ENCODE measurements at places on chromosomes 11 and 22.

DNA sequence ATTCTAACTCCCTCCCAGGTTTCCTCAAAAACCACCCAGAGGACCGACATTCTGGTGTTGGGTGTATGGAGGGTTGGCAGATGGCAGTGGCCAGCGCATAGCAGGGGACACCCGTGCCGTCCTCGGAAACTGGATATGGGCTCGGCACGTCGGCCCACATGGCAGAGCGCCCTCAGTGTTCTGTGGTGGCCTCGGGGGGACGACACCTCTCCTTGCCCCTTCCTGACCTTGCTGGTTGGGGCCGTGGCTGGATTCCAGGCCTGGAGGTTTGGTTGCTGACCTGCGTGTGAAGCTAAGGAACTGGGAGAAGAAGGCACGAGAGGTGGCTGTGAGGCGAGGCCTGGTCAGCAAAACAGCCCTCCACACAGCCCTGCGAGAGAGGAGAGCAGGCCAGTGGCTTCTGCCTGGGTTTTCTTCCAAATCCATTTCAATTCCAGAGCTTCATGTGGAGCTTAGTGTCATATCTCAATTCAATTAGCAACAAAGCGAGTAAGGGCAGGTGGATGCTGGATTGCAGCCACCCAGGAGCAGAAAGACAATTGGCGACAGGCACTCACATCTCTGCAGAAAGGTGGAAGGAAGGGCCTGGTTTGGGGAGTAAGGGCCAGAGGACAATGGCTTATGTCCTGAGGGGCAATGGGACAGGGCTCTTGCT, 478.4 kb downstream of the BRD1 start:
- no peak for DNase-seq

DNA sequence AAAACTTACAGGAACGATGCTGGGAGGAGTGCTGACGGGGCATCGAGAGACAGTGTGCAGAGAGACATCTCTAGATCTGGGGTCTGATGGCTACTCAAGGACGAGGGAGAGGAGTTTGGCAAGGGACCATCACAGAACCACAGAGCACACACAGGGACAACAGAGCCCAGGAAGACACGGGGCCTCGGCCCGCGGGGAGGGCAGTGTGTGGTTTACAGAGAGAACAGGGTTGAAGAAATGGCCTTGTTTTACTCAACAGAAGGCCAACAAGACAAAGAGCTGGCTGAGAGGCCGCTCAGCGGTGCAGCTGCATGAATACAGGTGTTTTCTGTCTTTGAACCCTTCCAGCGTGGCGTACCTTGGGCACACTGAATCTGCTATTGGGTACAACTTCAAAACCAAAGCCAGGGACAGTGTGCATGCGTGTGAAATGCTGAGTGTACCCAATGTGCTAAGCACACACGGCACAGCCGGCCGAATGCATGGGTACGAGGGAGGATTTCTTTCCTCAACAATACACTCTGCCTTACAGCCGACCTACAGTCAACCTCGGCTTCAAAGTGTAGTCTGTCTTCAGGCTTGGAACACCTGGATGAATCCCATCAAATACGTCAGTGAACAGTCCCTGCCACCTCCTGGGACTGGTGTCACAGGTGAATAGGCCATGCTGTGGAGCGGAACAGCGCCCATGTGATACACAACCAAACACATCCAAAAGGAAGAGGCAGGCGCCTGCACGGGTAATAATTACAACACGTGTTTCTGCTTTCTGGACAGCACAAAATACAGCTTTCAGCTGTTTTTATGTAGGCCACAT, 20.7 kb upstream of the BID start:
- DNase-seq = no peak

GRCh38 chr11:45470794-45471167, 184.6 kb upstream of the SYT13 start:
- no peak for DNase-seq

DNA sequence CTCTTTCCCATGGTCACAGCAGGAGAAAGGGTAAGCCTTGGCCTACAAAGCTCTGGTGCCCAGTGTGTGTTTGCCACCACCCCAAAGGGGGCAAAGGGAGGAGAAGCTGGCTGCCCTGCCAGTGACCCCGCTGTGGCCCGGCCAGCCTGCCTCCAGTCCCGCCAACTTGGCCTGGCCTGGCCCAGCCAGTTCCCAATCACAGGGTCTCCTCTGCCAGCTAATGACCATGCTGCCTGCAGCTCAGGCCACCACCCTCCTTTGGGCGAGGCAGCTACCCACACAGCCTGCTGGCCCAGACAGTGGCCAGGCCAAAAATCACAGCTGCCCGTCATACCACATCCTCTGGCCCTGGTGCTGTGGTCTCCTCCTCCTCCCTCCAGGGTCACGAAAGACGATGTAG, 5.1 kb downstream of the GDPD5 start:
- no peak for DNase-seq

GRCh38 chr22:36817525-36817848, 652 bp upstream of the PVALB start:
- no peak for DNase-seq

GRCh38 chr22:31605851-31606585, 56.0 kb downstream of the PISD start:
- no peak for DNase-seq

- peak; percentile 58 for DNase-seq
These were observed 5.4 kb downstream of the MYO18B start for GRCh38 chr22:25747245-25747944.

DNA sequence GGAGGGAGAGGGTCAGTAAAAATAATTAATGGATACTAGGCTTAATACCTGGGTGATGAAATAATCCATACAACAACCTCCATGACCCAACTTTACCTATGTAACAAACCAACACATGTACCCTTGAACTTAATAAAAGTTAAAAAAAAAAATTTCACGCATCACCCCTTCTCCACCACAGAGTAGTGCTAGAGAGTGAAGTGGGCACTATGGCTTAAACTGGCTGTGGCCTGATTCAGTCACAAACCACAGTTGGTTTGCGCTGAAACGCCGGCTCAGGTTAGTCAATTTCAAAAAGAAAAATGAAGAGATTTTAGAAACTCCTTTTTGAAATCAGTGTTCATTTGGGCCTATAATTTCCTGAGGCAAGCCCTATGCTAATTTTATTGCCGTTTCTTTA, 144.3 kb downstream of the TRPC6 start:
- DNase-seq = no peak

DNA sequence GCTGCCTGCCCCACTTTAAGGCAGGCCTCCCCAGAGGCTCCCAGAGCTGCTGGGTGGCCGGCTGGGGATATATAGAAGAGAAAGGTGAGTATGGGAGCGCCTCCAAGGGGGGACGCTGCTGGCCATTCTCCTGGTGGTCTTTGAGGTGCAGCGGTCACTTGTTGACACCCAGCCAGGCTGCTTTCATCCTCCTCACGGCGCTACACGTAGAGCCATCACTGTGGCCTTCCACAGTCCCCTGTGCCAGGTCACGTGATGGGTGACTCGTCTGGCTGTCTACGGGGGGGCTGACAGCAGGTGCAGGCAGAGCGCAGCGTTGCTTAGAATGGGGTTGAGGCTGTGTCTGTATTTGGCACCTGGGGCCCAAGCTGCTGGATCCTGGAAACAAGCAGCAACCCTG, 1.9 kb downstream of the ACR start:
- no peak for DNase-seq

DNA sequence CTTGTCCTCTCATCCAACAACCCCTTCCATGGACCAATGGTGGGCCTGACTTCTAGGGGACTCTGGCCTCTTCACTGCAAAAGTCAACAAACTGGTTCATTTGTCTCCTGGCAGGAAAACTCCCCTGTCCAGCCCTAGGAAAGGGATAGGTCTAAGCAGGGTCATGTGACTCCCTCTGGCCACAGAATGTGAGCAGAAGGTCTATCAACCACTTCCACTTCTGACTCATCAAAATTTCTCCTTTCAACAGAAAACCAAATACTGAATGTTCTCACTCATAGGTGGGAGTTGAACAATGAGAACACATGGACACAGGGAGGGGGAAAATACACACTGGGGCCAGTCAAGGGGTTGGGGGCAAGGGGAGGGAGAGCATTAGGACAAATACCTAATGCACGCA, 1.3 kb upstream of the ISX start:
- DNase-seq = peak; percentile 6

DNA sequence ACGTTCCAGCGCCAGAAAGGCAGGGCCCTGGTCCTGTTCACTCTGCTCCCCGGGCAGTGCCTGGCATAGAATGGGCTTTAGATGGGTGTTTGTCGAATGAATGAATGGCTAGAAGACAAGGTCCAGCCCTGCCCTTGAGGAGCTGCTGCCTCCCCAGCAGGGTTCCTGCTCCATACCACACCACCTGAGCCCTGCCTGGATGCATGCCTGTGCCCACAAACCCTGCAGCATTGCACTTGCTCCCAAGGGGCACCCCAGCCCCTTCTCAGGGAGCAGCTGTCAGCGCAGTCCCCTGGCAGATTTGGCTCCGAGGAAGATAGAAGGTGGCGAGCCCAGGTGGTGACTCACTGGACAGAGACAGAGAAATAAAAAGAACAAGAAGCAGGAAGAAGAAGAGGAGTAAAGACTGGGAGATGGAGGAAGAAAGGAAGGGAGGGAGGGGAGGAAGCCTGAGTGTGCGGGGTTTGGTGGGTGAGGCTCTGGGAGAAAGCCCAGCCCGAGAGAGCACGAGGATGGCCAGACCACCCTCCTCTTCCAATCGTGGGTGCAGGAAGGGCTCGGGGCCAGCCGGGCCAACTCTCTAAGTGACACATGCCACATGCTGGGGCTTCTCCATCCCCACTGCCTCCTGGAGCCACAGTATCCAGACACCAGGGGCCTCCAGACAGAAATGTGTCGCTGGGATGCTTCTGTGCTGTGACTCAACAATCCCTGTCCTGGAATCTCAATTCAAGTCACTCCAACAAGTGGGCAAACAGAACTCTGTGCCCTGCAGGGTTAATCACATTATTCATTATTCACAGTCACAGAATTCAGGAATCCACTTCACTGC, 1474.3 kb downstream of the BRD1 start:
- DNase-seq = no peak

DNA sequence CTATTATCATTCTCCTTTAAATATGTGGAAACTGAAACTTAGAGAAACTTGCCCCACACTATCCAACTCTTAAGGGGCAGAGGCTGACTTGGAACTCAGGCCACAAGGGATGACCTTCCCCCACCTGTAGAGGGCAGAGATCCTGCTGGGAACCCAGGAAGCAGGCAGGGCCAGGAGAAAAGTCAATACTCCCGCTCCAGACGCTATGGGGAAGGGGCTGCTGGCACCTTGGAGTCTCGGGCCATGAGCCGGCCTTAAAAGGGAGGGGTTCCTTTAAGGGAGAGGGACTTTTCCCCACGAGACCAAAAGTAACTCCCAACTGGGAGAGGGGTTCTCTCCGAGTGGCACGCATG, 620 bp upstream of the ANO5 start:
- DNase-seq = no peak

GRCh38 chr22:27299181-27300085, 502.1 kb downstream of the MN1 start:
- DNase-seq = no peak
